ENCODE measurements at places on chromosomes 5 and 9. TPM values are rescaled to one million over a fixed set of nuclear protein-coding genes. Genes with fewer than 3 reads are reported as not detected.

- peaks cover 3% of the 10 kb centered on the region for H3K4me1 ChIP-seq
- H3K27me3 ChIP-seq, result no peaks in the 10 kb centered on the region
- DNase-seq, result no peak
These were observed 246.0 kb downstream of the PDZD2 start for GRCh38 chr5:31884896-31885295.

- H3K4me3 ChIP-seq, result no peak overlapping the region
- H3K4me1 ChIP-seq, result no peaks in the 10 kb centered on the region
These were observed 446.2 kb downstream of the DNAH5 start for GRCh38 chr5:13498279-13498678.

- H3K4me1 ChIP-seq, result no peaks in the 10 kb centered on the region
- peaks cover 13% of the 10 kb centered on the region for H3K36me3 ChIP-seq
- H3K27ac ChIP-seq, result no peak overlapping the region
- no peak overlapping the region for H3K4me3 ChIP-seq
- no peaks in the 10 kb centered on the region for H3K27me3 ChIP-seq
These were observed 13.1 kb upstream of the CARD19 start for GRCh38 chr9:93082841-93083411.

DNA sequence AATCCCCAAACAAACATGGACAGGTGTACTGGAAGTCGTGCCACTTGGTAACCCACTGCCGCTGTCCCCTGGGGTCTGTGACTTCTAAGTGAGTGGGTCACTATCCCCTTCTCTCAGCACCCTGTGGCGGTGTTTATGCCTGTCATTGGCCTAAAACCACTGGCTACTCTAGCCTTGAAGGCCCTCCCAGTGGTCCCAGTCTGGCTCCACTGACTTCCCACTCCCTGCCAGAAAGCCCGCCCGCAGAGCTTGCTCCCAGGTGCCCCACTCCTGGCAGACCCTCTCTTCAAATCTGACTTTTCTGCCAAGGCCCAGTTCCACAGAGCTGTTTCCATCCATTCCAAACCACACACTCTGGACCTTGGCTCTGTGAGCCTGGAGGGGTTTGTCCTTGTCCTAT lies 274.5 kb downstream of the HSPA4 start:
- no peak for DNase-seq
- peaks cover 14% of the 10 kb centered on the region for H3K4me1 ChIP-seq
- no peaks in the 10 kb centered on the region for H3K36me3 ChIP-seq
- no peak overlapping the region for H3K4me3 ChIP-seq
- no peaks in the 10 kb centered on the region for H3K27me3 ChIP-seq

Gene FOXD4L3
- not detected for total RNA-seq
